ENCODE measurements at places on chromosomes 4 and X. TPM values are rescaled to one million over a fixed set of nuclear protein-coding genes. Genes with fewer than 3 reads are reported as not detected.

The FAM236A gene
- not detected for total RNA-seq

The DRD5 gene
- not detected for total RNA-seq

The GAGE2A gene
- not detected for total RNA-seq

The TCP11X2 gene
- not detected for total RNA-seq

The ZFX gene
- 34.7 TPM for total RNA-seq

The RCHY1 gene
- 32.3 TPM for total RNA-seq

The HELQ gene
- 7.1 TPM for total RNA-seq

The CLDN2 gene
- not detected for total RNA-seq

Data from NCI-H460 (cell line).